COLO829 (cell line): ENCODE measurements at places on chromosomes 7 and 10.

DNA sequence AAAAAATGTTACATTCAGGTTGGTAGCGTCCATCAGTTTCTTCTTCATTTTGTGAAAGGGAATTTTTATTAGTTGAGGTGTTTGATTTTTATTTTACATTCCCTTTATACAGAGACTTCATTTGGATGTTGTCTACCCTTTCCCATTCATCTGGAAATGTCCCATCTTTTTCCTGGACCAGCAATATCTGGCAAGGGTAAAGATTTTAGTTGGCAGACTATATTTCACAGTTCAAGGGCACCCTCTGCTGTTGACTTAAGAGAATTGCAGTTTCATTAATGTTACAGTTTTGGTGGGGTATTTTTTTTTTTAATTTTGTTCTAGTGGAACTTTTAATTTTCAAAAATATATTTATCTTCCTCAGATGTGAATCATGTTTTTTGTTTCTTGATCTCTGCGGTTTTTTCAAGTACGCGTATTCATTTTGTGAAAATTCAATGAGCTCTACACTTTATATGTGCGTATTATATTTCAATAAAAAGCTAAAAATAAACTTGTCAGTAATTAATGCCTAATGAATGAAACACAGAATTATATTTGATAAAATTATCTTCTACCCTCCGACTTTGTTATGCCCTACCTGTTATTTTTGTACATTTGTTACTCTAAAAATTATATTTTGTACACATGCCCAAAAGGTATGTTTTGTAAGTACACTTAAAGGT, 97.9 kb upstream of the KLF14 start:
- peak; percentile 82 for DNase-seq

DNA sequence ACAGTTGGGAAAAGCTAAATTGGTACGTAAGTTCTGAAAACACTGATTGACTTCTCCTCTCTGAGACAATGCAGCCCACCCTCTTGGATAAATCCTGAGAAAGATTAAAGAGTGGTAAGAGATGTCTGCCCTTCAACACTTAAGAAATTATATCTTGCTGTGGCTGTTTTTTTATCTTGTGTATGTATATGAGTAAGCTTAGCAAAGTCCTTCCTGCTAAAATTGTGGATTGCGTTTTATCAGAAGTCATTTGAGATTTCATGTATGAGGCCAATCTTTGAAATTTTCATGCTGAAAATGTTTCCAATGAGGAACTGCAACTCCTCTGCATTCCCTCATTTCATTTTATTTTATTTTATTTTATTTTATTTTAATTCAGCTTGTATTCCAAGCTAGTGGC, 106.2 kb upstream of the INHBA start:
- DNase-seq: no peak

- peak; percentile 95 for DNase-seq
These were observed 67.5 kb upstream of the INSIG1 start for GRCh38 chr7:155230169-155230593.

GRCh38 chr10:44259090-44259874, 125.6 kb downstream of the CXCL12 start:
- DNase-seq: no peak

GRCh38 chr10:71582019-71582418, 137.6 kb downstream of the C10orf105 start:
- no peak for DNase-seq
